ENCODE measurements at places on chromosomes 6 and 20.

GRCh38 chr6:144849920-144850319 lies 564.8 kb downstream of the UTRN start:
- DNase-seq: no peak

- DNase-seq: no peak
Measured at GRCh38 chr6:111291336-111292259, 191.4 kb downstream of the REV3L start.

DNA sequence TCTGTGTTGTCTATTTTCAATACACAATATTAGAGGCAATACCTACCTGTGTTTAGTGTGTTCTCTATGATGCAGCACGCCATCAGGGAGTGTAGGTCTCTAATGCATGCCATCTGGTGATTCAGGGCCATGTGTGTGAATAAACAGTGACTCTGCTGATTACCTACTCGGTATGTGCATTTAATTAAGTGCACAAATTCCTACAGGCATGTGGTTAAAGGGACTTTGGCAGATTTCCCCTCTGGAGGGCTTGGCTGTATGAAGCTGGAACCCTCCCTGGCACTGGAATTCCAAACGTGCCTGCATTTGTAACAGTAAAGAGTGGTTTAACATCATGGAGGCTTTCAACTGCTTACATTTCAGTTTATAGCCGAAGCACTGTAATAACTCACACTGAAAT lies 401.5 kb upstream of the SASH1 start:
- no peak for DNase-seq

- no peak for DNase-seq
Measured at GRCh38 chr6:82022614-82023129, 224.9 kb downstream of the IBTK start.

- DNase-seq: no peak
Measured at GRCh38 chr6:106165885-106166485, 79.8 kb downstream of the PRDM1 start.

GRCh38 chr6:151428093-151428735 lies 23.7 kb downstream of the RMND1 start:
- DNase-seq: no peak

DNA sequence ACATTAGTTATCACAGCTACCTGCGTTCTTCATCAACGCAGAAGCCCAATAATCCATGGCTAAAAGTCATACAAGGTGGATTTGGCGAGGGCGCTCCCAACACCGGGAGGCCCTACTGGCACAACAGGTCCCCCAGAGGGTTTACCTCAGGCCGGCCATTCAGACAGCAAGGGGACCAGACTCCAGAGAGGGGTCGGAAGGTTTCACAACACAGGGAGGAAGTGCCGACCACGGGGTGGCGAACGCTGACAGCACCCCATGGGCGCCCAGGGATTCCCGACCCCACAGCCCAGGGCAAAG lies 1515.9 kb upstream of the DEFB115 start:
- no peak for DNase-seq

- DNase-seq: no peak
Measured at GRCh38 chr20:5065879-5066383, 53.8 kb downstream of the PCNA start.

- no peak for DNase-seq
Measured at GRCh38 chr20:45109634-45110033, 5.3 kb downstream of the WFDC5 start.

- no peak for DNase-seq
Measured at GRCh38 chr6:169371344-169372127, 117.9 kb upstream of the THBS2 start.

DNA sequence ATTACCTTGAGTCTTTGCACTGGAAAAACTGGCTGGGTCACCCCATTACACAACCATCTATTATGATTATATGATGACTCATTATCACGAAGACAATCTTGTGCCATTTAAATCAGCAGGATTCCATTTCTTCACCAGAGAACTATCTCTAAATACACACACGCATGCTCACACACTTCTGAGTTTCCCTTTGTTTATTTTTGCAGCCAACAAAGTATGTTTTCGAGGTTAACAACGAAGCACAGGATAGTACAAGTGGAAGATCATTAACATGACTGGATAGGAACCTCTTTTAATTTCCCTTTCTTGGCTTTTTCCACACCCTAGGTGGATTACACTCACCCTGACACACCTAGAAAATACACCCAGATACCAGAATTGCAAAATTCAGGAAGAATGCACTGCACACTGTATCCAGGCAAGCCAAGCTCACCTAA lies 18.9 kb downstream of the PERP start:
- no peak for DNase-seq

GRCh38 chr6:29142309-29142708 lies 28.4 kb upstream of the OR2J2 start:
- no peak for DNase-seq

- no peak for DNase-seq
Measured at GRCh38 chr20:19823216-19823615, 65.2 kb downstream of the RIN2 start.

DNA sequence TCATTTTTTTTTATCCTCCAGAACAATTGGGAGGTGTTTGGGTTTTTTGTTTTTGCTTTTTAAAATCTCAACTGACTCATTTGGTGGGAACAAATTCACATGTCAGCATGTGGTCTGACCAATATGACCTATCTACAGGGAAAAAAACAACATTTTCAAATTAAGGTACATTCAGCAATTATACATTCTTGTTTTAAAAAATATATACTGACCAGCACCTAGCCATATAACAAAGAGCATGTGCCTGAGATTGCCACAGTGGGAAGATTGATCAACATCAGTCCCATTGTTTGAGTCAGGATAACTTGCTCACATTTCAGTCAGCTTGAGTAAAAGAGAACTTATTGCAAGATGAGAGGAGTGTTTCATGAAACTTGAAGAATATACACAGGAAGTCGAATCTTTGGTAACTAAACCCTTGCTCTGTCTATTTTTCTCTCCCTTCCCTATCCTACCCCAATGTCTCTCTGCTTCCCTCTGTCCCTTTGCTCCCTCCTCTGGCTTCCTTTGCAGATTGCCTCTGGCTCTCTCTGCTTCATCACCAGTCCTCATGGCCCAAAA lies 163.2 kb upstream of the TAB2 start:
- DNase-seq: no peak

DNA sequence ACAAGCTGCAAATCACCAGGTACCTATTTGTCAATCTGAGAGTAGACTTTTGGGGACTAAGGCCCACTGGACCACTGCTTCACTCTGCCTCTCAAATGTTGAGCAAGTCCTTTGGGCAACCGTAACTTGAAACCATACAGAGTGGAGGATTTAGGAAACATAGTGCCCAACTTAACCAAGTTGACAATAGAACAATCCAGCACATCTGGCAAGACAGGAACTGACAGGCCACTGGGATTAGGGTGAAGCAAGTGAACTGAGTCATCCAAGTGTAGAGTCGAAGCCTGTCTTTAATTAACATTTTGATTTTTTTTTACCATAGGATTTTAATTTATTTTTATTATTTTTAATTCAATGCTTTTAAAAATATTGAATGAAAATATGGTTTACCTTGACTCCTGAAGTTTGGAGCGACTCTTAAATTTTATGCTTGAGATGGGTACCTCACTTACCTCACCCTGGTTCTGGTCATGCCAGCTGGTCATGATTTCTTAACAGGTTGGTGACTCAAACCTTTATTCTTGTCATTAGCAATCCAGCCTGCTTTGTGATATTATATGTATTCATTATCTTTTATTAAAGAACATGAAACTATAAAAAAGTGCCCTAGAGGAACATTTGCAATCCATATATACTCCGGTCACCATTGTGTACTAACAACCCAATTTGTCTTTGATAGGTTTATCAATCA lies 312.1 kb upstream of the DEFB112 start:
- no peak for DNase-seq

GRCh38 chr6:12363651-12364381 lies 73.7 kb downstream of the EDN1 start:
- DNase-seq: no peak

DNA sequence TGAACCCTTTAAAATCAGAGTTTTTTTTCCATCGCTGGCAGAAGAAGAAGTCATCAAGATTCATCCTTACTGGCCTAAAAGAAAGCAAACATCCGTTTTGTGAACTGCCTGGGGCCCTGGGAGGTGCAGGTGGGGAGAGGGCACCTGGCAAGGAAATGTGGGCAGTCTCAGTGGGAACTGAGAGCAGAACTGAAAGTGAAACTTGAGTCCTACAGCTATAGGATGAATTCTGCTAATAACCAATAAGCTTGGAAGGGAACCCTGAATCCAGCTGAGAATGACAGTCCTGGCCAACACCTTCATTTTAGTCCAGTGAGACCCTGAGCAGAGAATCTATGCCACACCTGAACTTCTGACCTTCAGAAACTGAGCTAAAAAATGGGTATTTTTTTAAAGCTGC lies 130.1 kb upstream of the ASCC3 start:
- no peak for DNase-seq

DNA sequence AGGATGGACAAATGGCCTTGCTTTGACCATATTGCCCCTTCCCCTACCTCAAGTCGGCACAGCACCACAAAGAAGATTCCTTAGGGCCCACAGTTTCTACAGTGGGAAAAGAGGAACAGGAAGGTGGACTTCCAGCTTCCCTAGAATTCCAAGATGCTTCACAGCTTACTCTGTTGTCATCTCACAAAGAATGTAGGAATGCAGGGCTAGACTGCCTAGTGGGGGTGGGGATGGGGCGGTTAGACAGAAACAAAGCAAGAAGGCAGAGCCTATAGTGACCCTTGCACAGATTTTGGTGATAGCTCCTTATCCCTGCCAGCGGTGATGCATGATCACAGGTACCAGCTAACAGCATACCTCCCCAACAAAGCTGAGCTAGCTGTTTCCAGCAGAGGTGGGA lies 607.6 kb upstream of the MAN1A1 start:
- DNase-seq: no peak

DNA sequence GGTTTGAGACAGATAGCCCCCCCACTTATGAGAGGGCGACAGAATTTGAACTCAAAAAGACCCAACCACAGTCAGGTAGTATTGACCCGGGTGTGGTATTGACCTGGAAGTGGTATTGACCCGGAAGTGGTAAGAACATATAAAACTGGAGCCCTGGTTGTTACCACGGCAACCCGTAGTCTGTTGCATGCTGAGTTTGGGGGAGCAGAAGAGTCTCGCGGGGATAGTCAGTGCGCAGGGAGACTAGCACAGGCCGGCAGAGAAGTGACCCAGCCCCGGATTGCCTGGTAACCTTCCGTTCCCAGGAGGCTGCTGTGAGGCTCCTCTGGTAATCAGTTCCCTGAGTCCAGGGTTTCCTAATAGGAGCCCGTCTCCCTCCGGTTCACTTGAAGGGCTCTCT lies 96.2 kb downstream of the SNX5 start:
- no peak for DNase-seq

DNA sequence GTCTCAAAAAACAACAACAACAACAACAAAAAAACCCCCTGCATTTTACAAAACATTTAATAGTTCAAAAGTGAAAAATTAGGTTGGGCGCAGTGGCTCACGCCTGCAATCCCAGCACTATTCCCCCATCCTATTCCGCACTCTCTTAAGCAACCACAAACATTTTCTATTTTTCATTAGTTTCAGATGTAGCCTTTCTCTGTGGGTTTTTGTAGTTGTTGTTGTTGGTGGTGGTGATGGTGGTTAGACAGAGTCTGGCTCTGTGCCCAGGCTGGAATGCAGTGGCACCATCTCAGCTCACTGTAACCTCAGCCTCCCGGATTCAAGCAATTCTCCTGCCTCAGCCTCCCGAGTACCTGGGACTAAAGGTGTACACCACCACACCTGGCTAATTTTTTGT lies 6.4 kb upstream of the GMNN start:
- DNase-seq: no peak

DNA sequence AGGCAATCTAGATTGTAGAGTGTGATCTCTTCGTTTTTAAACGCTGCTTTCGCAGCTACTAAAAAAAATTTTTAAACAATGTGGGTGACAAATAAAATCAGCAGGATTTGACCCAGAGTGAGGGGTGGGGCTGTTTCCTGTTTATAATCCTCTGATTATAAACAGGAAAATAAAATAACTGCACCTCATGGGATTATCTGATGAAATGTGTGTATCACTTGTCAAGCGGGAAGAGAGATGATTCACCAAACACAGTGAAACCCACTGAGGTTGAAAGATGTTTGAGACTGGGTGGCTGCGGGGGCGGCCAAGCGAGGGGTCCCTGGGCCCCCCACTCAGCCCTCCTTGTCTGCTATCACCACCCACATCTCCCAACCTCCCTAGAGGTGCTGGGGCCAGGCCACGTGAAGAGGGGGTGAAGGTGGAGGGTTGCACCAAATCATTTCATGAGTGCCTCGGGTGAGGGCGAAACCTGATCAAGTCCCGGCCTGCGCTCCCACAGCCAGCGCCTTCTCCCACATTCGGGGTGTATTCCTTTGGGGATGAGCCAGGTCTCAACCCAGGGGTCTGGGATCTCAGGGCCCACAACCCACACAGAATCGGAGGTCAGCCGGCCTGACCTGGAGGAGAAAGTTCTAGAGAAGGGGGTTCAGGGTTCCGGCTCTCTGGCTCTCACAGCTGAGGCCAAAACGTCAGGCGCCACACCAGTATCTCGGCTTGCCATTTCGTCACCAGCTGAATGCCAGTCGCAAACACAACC lies 212.5 kb downstream of the BMP7 start:
- DNase-seq: no peak

- no peak for DNase-seq
Measured at GRCh38 chr6:24408719-24409410, 6.1 kb downstream of the MRS2 start.

GRCh38 chr6:51213811-51214210 lies 395.1 kb downstream of the TFAP2B start:
- DNase-seq: no peak

DNA sequence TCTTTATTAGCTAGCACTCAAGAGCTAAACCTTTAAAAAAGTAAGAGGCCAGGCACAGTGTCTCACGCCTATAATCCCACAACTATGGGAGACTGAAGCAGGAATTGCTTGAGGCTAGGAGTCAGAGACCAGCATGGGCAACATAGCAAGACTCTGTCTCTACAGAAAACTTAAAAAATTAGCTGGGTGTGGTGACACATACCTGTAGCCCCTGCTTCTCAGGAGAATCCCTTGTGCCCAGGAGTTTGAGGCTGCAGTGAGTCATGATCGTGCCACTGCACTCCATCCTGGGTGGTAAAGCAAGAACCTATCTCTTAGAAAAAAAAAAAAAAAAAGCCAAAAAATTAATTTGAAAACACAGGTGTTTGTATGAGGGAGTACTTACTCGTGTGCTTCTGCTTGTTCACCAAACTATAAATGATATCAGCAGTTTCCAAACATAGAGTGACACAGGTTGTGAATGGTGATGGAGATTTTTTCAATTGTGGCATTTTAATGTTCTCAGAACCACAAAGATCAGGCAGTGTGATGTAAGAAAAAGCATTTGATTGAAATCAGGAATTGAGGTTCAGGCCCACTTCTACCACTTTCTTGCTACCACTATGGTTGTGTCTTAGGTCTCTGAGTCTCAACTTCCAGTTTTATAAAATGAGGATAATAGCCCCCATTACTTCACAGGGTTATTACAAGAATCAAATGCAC lies 104.9 kb downstream of the FOXO3 start:
- DNase-seq: no peak

GRCh38 chr6:29200767-29201662 lies 30.3 kb downstream of the OR2J2 start:
- no peak for DNase-seq

Data from stimulated activated CD8-positive, alpha-beta memory T cell treated with anti-CD3 and anti-CD28 coated beads, Interleukin-7, amount 100 ng/mL, for 48 hours (primary cell).